ENCODE measurements at places on chromosomes 12 and 14.

DNA sequence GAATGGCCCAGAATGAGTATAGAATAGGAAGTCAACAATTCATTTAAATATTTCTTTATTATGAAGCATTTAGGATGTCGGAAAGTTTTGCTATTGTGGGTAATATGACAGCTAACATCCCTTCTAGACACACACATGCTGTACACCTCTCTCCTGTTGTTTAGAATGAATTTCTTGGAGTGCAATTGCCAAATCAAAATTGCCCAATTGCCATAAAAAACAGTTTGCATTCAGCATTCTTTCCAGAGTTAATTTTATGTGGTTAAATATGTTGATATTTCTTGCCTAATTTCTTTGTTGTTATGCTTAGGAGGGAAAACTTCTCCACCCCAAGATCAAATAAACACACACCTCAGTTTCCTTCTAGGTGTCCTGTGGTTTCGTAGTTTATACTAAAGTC is 16.9 kb upstream of the SMCO2 start:
- DNase-seq: no peak

- DNase-seq: no peak
Measured at GRCh38 chr12:80937391-80938238, at the start of gene LIN7A. TSS of gene LIN7A (minus strand) at chr12:80937934. CDS start at chr12:80937722, 212 bp downstream.

DNA sequence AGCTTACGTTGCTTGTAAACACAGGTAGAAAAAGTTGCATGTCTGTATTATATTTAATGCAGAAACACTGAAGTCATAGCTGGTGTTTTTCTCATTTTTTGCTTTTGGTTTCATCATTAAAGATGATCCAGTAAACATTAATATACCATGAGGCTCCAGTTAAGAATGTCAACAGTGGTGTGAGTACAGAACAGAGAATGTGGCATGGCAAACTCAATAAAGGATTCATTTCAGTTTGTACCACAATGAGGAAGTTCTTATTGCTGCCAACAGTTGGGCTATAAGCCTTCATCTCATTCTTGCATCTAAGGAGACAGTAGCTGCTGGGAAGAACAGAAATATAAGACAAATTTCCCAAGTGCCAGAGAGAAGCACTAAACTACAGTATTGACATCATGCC is 72.1 kb upstream of the ST8SIA1 start:
- no peak for DNase-seq

- DNase-seq: no peak
Measured at GRCh38 chr14:35161231-35161630, 38.9 kb downstream of the PRORP start.

- DNase-seq: no peak
Measured at GRCh38 chr12:132825861-132826260, 2.8 kb downstream of the GOLGA3 start.

- no peak for DNase-seq
Measured at GRCh38 chr12:75208856-75209811, 505 bp downstream of the KCNC2 start.

DNA sequence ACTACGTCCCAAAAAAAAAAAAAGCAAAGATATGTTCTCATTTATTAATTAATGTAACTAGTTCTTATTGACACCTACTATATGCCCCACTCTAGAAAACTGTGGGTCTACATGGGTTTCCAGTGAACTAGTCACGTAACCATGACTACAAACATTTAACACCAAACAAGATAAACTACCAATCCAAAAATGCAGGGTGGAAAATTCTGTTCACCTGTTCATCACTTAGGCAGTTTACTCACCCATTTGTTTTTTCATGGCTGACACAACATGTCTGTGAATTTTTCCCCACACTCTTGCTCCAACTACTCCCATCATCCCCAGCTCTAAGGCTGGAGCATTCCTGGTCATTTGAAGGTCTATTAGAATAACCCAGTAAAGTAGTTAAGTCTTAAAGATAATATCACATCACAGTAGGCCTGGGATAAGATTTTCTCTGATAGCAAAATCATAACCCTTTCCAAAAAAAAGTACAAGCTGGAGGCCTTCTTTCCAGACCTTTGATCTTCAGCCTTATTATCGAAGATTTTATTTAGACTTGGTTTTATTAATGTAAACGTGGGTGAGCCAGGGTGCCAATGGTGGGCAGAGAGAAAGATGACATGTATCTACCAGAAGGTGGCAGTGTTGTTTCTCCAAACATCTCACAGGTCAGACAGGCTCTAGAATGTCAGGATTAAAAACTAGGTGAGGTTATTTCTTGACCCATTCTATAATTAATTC is 61.6 kb upstream of the DAAM1 start:
- peak; percentile 13 for DNase-seq

DNA sequence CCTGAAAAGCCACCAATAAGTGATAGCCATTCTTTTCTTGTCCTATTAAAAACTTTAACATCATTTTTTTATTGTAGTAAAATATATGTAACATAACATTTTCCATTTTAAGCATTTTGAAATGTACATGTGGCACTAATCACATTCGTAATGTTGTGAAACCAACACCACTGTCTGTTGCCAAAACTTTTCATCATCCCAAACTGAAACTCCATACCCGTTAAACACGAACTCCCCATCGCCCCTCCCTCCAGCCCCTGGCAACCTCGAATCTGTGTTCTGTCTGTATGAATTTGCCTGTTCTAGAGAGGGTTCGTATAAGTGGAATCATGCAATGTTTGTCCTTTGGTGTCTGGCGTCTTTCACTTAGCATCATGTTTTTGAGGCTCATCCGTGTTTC is 75.9 kb downstream of the CCDC92 start:
- DNase-seq: no peak

- no peak for DNase-seq
Measured at GRCh38 chr12:8499616-8500015, 13.7 kb upstream of the CLEC4D start.

DNA sequence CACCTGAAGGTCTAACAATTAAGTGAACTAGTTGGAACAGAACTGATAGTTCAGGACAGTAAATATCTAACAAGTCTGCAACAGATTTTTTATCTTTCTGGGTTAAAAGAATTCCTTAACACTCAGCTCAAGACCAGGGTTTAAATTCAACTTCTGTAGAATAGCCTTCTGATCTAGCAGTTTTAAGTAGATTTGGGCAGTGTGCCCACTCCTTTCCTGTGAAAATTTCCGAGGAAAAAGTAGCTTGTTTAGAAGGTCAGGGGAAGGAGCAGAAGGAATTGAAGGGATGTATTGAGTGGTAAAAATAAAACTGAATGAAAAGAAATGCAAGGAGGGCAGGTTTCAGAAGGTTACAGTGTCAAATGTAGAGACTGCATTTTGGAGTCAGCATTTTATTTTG is 45.8 kb downstream of the ATL1 start:
- no peak for DNase-seq
